ENCODE measurements at places on chromosomes 3 and 15. TPM values are rescaled to one million over a fixed set of nuclear protein-coding genes. Genes with fewer than 3 reads are reported as not detected.

AAGAB gene
- 21.3 TPM for total RNA-seq

AGTR1 gene
- not detected for total RNA-seq

MYH15 gene
- total RNA-seq, result 0.29 TPM

GRCh38 chr15:85769182-85769900 lies 25.4 kb downstream of the KLHL25 start:
- H3K4me3 ChIP-seq, result no peak overlapping the region
- no peaks in the 10 kb centered on the region for H3K27me3 ChIP-seq
- DNase-seq, result no peak
- H3K36me3 ChIP-seq, result peaks cover 23% of the 10 kb centered on the region

DNA sequence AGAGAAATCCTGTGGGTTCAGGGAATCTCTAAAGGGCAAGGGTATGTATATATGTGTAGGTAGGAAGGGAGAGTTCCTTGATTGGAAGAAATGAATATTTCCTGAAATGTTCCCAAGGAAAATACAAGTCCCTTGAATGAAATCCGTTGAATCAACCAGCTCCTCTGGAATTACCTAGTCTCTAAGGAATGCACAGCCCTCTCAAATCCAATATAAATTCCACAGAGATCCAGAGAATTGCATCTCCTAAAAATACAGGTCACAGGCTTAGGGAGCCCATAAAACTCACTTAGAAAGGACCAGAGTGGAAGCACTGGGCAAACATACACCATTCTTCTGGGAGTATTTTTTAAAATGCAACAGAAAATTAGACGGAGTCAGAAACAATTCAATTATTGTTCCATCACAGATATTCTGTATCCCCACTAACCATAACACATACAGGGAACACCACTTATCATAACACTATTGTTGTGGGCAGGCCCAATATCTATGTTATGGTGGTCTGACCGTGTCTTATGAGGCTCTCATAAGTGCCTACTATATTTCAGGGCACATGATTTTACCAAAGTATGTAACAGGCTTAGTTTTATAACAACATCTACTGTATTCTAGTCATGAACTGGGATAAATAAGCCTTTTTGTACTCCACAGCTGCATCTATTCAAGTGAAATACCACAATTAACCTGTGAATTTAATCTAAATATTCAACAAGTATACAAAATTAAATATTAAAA lies 43.7 kb downstream of the IGSF11 start:
- H3K27ac ChIP-seq, result no peak overlapping the region
- H3K36me3 ChIP-seq, result no peaks in the 10 kb centered on the region
- H3K27me3 ChIP-seq, result no peaks in the 10 kb centered on the region
- H3K4me3 ChIP-seq, result no peak overlapping the region

DNA sequence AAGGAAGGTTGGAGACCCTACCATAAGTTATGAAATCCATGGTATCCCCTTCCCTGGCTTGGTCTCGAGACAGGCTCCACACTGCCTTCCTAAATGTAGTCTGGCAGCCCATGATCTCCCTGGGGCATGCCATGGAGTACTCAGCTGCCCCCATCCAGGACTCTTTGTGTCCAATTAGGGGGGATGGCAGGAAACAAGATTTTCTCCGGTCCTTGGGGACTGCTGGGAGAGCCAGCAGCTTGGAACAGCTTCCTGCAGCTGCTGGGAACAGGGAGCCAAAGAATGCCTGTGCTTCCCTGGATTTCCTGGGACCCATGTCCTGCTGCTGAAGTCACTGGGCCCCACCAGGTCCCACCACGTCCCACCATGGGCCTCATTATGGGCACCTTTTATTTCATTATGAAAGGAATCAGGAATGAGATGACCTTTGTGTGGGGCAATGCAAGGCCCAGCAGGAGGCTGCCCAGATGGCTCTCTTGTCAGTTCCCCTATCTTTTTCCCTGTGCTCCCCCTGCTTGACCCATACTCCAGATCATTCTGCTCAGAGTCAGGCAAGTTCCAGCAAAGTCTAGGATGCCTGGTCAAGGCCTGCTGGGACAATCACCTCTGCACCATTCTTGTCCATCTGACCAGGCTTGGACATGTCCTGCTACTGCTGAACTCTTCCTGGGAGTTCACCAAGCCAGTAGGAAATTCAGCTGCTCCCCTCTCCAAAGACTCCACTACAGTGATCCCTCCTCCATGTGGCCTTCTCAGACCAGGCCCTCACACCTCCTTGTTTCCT lies 15.0 kb upstream of the DAG1 start:
- H3K27me3 ChIP-seq, result no peaks in the 10 kb centered on the region
- no peak overlapping the region for H3K4me3 ChIP-seq
- DNase-seq, result no peak
- no peaks in the 10 kb centered on the region for H3K36me3 ChIP-seq
- no peak overlapping the region for H3K27ac ChIP-seq

DNA sequence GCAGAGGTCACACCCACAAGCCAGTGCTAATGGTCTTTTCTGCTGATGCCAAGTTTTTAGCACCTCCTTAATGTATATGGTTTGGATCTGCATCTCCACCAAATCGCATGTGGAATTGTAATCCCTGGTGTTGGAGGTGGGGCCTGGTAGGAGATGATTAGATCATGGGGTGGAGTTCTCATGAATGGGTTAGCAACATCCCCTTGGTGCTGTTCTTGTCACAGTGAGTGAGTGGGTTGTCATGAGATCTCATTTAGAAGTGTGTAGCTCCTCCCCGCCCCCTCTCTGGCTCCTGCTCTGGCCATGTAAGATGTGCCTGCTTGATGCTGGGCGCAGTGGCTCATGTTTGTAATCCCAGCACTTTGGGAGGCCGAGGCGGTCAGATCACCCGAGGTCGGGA lies 37.3 kb upstream of the KLHL6 start:
- no peak for DNase-seq
- no peaks in the 10 kb centered on the region for H3K27me3 ChIP-seq
- H3K27ac ChIP-seq, result no peak overlapping the region
- H3K36me3 ChIP-seq, result no peaks in the 10 kb centered on the region
- H3K4me3 ChIP-seq, result no peak overlapping the region
- peaks cover 30% of the 10 kb centered on the region for H3K4me1 ChIP-seq

DNA sequence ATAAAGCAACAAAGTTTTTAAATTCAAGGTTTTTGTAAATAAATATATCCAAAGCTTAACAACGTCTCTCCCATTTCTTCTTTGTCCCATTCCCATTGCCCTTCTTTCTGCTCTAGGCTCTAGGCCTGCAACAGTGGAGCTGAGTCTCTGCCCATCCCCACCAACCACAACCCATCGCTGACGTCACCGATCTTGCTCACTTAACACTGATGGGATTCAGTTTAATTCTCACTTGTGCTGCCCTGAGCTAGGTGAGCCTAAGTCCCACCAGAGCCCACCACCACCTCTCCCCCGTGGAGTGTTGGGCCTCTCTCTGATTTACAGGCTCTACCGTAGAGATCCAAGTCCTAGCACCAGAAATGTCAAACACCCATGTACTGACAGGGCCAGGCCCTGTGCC lies 61.3 kb upstream of the RAB6B start:
- DNase-seq, result no peak
- H3K27ac ChIP-seq, result no peak overlapping the region
- no peaks in the 10 kb centered on the region for H3K27me3 ChIP-seq
- no peak overlapping the region for H3K4me3 ChIP-seq
- H3K36me3 ChIP-seq, result no peaks in the 10 kb centered on the region

DNA sequence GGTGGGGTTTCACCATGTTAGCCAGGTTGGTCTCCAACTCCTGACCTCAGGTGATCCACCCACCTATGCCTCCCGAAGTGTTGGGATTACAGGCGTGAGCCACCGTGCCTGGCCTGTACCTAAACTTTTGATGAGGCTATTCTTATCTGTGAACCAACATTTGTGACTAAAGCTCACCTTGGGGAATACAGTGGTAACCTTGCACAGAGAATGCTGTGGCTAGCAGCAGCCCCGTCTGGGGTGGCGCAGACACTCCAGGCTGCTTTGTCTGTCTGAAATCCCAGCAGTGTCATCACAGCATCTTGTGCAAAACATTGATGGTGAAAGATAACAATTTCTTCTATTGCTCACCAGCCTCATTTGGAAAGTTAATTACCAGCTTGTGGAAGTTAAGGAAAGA lies 58.9 kb downstream of the CMTM8 start:
- H3K27ac ChIP-seq, result peak overlapping the region; percentile 53
- no peaks in the 10 kb centered on the region for H3K36me3 ChIP-seq
- H3K4me1 ChIP-seq, result peaks cover 27% of the 10 kb centered on the region
- no peaks in the 10 kb centered on the region for H3K27me3 ChIP-seq
- no peak overlapping the region for H3K4me3 ChIP-seq
- DNase-seq, result no peak

DNA sequence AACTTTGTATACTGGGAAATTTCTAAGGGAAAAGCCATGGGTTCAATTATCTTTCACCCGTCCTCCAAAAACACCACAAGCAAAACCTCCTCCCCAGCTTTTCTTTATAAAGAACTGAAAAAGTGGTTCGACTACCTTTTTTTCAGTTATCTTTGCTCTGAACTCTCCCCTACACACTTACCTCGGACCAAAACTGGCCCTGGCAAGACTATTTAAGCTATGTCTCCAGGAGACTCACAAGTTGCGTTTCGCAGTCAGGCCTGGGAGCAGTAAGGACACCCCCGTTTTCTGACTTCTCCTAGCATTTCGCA lies 645 bp downstream of the COPS2 start:
- H3K27ac ChIP-seq, result peak overlapping the region; percentile 93
- peaks cover 26% of the 10 kb centered on the region for H3K4me1 ChIP-seq
- H3K4me3 ChIP-seq, result peak overlapping the region; percentile 88
- peaks cover 6% of the 10 kb centered on the region for H3K36me3 ChIP-seq
- no peak for DNase-seq

DNA sequence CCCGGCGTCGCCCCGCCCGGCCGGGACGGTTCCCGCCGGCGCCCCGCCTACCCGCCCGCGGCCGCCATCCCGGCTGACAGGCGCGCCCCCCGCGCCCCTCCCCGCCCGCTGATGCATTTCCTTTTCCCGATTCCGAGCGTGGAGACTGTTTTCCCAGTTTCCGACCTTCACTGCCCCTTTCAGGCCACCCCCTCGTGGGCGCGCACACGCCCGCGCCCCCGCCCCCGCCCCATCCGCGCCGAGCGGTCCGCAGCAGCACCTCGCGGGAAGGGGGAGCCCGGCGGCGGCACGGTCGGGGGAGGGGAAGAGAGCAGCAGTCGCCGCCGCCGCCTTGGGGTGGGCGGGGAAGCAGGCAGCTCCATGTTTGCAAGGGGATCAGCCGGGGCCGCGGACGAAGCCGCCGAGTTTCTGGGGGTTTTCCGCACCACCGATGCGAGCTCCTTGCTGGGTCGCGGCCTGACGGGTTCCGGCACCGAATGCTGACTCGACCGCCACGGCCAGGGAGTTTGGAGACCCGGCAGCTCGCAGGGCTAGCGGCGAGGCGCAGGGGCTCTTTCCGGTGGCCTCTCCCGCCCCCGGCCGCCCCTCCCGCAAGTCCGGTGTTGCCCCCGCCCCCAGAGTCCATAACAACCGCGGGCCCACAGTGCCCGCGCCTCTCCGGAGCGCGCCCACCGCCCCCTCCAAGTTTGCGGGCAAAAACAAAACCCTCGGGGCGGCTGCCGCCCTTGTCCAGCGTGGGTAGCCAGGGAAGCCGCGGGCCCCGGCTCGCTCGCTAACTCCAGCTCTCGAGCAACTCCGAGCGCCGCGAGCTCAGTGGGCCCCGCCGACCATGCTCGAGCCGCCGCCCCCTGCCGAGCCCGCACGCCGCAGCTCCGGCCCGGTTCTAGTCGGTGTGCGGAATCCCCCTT lies 3.2 kb upstream of the SIN3A start:
- peak overlapping the region; percentile 97 for H3K27ac ChIP-seq
- peak overlapping the region; percentile 82 for H3K4me3 ChIP-seq
- DNase-seq, result peak; percentile 82
- H3K4me1 ChIP-seq, result peaks cover 9% of the 10 kb centered on the region
- H3K36me3 ChIP-seq, result no peaks in the 10 kb centered on the region

DNA sequence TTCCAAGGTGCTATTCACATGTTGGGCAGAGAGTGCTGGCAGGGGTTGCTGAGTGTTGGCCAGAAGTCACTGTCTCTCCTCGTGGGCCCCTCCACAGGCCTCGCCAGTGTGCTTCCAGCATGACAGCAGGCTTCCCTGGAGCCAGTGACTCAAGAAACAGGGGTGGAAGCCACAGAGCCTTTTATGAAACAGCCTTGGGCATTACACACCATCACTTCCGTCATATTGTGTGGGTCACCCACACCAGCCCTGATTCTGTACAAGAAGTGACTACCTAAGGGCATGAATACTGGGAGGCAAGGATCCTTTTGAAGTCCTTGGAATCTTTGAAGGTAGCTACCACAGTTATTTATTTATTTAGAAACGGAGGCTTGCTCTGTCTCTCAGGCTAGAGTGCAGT lies 177.6 kb upstream of the UBE3A start:
- no peaks in the 10 kb centered on the region for H3K27me3 ChIP-seq
- no peak overlapping the region for H3K4me3 ChIP-seq
- H3K4me1 ChIP-seq, result no peaks in the 10 kb centered on the region
- H3K36me3 ChIP-seq, result no peaks in the 10 kb centered on the region
- DNase-seq, result no peak
- H3K27ac ChIP-seq, result no peak overlapping the region

Measured in naive thymus-derived CD4-positive, alpha-beta T cell (primary cell).